ENCODE measurements at places on chromosomes 1 and 21. TPM values are rescaled to one million over a fixed set of nuclear protein-coding genes. Genes with fewer than 3 reads are reported as not detected.
A peak's percentile ranks its signal among the peaks of the same experiment; 100 is the strongest.

The MYOG gene
- not detected for total RNA-seq

The SLC6A9 gene
- 24.2 TPM for total RNA-seq

GRCh38 chr1:70495370-70495769, 84.3 kb downstream of the CTH start:
- no peak overlapping the region for H3K27ac ChIP-seq
- H3K36me3 ChIP-seq, result no peaks in the 10 kb centered on the region
- no peak overlapping the region for H3K4me3 ChIP-seq
- no peaks in the 10 kb centered on the region for H3K4me1 ChIP-seq
- no peaks in the 10 kb centered on the region for H3K27me3 ChIP-seq

DNA sequence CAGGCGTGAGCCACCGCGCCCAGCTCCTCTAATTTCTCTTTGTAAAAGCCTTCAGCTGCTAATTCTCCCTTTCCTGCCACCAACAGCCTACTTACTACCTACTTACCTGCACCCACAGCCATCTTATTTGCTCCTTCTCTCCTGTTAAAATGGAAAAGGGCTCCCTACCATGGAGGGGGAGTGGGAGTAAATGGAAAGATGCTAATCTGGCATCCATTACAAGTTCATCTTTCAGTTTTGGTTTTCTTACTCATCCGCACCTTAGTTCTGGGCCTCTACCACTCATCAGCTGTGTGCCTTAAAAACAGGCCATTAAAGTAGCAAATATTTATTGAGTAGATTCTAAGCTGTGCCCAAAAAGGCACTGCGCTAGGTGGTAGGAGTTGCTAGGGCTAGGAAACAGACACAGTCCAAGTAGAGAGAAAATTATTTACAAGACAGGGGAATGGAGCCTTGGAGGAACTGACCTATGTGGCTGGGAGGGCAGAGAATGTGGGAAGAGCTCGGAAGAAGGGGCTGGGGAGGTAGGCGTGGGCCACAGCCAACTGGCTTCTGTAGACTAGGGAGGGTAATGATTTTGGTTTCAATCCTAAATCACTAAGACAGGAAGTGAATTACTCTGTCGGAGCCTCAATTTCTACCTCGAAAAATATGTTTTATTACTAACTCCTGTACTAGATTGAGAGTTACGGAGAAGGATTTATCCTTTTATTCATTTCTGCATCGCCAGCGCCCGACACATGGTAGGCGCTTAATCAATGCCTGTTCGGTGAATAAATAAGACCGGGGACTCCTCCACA, 685 bp upstream of the DDI2 start:
- H3K4me1 ChIP-seq, result peaks cover 36% of the 10 kb centered on the region
- peak overlapping the region; percentile 94 for H3K4me3 ChIP-seq
- no peaks in the 10 kb centered on the region for H3K36me3 ChIP-seq
- peak overlapping the region; percentile 82 for H3K27ac ChIP-seq
- no peaks in the 10 kb centered on the region for H3K27me3 ChIP-seq

DNA sequence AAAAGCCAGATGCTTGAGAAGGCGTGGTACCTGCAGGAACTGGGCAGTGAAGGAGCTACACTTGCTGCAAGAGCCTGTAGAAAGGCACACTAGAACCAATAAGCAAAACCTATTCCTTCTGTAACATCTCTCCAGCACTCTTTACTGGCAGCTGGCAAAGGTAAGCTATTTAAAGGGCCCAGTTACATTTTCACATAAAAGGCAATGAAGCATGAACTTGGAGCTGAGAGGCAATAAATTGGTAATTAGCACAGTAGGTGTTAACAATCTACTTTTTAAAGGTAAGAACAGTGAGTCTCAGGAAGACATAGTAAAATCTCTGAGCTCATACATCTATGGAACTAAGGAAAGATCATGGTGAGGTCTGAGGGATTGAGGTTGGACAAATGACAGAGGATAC, 167.1 kb upstream of the OLFM3 start:
- no peaks in the 10 kb centered on the region for H3K36me3 ChIP-seq
- no peak overlapping the region for H3K27ac ChIP-seq
- no peak overlapping the region for H3K4me3 ChIP-seq

GRCh38 chr1:39876144-39876543, 7.2 kb downstream of the TRIT1 start:
- H3K36me3 ChIP-seq, result no peaks in the 10 kb centered on the region
- no peak overlapping the region for H3K4me3 ChIP-seq
- no peaks in the 10 kb centered on the region for H3K27me3 ChIP-seq
- peaks cover 23% of the 10 kb centered on the region for H3K4me1 ChIP-seq

Data from lower lobe of right lung (tissue), 2 donors.